WERI-Rb-1 (cell line): ENCODE measurements at places on chromosomes 1 and 21.

DNA sequence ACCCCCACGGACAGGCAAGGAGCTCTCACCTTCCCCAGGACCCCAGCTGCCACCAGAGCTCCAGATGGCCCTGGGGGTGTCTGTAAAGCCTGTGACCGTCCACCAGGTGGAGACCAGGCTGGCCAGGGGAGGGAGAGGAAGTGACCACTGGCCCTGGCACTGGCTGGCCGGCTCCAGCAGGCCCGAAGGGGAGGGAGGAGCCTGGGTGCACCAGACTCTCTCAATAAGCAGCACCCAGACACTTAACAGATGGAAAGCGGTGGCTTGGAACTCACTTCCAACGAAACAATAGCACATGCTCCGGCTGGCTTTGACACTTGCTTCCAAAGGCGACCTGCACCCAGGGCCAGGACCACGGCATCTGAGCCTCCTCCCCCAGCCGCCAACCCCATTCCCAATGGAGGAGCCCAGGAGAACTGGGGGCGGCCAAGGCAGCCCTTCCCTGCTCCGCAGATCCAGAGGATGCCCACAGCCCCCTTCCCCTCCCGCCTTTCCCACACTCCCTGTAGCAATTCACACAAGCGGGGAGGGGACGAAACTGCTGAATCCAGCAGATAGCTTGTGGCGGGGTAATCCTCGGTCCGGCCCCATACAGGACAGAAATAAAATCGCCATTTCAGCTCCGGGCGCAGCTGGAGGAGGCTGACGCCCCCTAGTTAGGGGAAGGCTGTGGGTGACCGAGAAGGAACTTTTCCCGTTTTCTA, 742 bp upstream of the PDE9A start:
- peak; percentile 98 for DNase-seq

DNA sequence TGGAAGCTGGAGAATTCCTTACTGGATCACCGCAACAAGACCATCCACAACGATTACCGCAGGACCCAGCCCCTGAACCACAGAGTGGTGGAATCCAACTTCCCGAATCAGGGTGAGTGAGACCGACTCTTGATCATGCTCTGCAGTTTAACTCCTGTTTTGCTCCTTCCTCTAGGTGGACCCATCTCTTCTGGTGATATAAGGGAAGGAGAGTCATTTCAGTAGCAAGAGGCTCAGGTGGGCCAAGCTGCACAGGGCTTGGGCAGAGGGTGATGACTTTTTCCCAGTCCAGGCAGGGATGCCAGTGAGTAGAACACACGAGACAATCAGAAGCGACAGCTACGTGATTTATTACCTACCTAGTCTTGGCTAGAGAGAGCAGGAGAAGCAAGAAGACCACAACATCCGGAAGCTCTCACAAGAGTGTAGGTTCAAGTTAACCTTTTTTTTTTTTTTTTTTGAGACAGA, 25.2 kb downstream of the CA6 start:
- no peak for DNase-seq

- DNase-seq: no peak
Measured at GRCh38 chr1:116224111-116224510, 112.9 kb downstream of the MAB21L3 start.

DNA sequence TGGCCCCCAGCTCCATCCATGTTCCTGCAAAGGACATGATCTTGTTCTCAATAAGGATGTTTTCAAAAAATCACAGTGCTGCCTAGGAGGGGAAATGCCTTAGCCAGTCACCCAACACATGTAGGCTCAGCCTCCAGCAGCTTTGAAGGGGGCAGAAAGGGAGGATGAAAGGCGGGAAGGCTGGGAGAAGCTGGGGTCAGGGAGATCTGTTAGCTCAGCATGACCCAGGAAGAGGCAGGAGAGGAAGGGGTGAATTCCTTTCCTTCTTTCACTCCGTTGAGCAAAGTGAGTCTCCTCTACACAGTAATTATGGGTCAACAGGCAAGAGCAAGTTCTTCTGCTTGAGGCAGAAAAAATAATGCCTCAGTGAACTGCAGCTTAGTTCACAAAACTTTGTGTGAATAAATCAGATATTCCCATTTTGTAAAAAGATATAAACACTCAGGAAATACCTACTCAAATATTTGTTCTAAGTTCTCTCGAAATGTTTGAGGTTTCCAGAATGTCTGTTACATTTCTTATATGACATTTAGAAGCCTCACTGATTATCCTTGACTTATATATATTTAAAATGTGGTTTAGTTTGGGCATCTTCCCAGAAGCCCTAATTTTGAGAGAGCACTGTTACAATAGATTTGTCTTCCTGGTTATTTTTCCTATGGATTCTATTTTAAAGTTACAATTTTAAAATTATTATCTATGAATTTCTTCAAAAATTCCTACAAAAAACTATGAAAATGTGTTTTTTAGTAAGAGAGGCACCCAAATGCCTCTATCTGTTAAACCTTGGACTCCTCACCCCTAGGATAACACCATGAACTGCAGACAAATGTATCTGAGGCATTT, 116.8 kb downstream of the KCNJ6 start:
- no peak for DNase-seq

GRCh38 chr1:151156515-151156819, at the start of gene TNFAIP8L2:
Gene TNFAIP8L2 (plus strand): TSS chr1:151156649. CDS start chr1:151158698, 2,049 bp downstream.
- DNase-seq: peak; percentile 71

- DNase-seq: no peak
Measured at GRCh38 chr21:29185172-29185571, 54.7 kb downstream of the MAP3K7CL start.

GRCh38 chr1:187336441-187337168, 507.9 kb downstream of the PLA2G4A start:
- no peak for DNase-seq

DNA sequence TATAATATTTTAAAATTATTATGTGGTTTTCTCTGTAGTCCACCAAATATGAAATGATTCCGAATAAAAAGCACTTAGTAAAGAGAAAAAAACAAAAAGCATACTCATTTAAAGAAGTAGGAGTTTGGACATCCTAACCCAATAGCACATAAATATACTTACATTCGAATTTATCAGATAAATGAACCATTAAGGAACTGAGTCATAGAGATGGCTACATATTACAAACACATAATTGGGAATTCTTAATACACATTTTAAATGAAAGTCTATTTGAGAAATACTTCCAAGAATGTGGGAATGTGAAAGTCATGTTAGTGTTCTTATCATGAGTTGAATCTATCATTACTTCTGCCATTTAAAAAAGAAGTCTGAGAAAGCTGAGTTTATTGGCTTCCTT, 75.0 kb downstream of the USP24 start:
- no peak for DNase-seq

- no peak for DNase-seq
Measured at GRCh38 chr1:119762409-119762808, 6.3 kb downstream of the HMGCS2 start.

- peak; percentile 76 for DNase-seq
Measured at GRCh38 chr1:41313661-41314131, 47.5 kb upstream of the FOXO6 start.

GRCh38 chr1:42172381-42173133, 8.0 kb upstream of the GUCA2A start:
- DNase-seq: no peak

DNA sequence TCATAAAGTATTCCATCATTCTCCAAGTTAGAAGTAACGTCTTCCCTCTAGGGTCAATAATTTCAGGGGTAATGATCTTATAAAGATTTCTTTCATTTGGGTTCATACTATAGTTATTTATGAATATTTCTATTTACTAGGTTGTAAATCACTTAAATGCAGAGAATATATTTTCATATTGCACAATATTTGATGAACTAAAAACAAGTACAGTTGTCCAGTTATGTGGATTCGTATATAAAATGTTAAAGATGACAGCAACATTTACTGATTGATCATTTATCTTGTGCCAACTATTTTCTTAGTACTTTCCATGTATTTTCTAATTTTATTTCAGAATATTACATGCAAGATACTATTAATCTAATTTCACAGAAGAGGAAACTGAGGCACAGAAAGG, 220.3 kb upstream of the TNR start:
- no peak for DNase-seq

DNA sequence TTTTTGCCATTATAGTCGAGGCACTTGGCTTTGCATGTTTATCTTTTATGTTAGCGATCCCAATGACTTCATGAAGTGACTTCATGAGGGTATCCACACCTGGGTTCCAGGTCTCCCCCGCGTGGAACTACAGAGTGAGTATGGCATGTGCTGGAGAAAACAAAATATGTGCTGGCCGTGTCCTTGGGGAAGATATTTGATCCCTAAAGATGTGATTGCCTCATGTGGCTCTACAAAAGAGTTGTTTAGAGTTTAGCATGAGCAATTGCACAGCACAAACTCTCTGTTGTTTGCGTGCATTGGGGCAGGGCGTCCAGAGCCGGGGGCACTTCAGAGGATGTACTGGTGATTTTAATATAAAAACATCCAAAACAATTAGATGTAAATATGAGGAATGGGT, 4.8 kb downstream of the IL10RB start:
- no peak for DNase-seq

DNA sequence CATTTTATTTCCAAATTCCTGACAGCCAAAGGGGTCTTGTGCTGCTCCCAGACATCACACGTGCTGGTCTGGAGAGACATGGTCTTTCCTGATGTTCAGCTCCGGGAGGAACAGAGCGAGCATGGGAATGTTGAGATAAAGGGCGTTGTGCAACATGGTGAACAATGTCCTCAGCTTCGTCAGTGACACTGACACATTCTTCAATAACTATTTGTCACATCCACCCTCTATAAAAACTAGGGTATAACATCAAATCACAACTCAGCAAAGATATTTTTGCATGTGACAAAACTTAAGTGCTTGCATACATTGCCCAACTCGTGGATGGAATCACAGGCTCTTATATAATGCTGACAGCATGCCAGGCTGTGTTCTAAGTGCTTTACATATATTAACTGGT, 42.4 kb upstream of the GRHL3 start:
- DNase-seq: no peak

GRCh38 chr1:93636712-93637111, 44.9 kb downstream of the BCAR3 start:
- DNase-seq: no peak

DNA sequence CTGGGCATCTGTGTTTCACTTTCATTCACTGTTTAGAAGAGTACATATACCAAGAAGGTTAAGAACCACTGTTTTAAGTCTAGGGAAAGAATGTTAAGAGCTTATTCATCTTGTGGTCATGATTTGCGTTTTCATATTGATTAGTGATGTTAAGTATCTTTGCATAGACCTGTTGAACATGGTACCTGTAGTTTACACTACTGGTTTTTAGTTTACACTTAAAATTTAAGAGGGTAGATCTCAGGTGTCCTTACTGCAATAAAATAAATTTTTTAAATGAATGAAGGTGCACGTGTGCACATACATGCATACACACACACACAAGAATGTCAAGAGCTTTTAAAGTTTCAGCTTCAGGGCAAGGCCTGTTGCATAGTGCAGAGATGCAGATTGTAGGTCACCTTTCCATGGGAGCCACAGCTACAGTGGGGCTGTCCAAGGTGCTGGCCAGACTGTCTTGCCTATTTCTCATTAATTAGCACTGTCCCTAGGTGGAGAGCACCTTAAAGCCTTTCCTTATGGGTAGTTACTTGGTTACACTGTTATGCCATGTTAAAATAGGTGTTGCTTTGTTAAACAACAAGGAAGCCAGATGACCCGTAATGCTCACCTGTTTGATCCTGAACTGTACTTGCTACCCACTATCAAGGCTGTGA, 543.0 kb upstream of the DAB1 start:
- no peak for DNase-seq

DNA sequence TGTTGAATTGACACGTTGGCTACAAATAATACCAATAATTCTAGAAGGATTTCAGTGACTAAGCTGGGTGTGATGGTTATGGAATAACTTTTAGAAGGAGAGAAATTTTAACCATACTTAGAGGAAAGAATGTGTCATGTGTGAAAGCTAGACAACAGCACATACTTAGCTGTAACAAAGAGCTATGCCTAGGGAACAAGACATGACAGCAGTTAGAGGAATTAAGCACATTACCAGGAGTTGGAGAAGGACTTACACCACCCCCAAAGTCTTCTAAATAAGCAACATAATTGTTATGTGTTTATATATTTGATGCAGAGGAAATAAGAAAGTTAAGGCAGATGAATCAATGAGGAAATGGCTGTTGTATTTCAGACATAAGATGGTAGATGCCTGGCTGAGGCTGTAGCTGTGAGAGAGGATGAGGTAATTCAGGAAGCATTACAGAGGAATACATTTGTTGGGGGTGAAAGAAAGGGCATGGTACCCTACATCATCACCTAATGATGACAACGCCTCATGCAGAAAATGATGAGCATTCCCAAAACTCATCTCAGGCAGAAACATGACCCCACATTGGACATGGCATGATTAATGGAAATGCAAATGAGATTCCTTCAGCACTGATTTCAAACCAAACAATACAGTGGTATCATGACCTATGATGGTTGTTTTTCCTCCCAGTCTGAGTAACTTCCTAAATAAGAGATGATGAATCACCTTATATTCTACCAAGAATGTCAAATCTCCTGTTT, 211.5 kb downstream of the LHX8 start:
- no peak for DNase-seq

DNA sequence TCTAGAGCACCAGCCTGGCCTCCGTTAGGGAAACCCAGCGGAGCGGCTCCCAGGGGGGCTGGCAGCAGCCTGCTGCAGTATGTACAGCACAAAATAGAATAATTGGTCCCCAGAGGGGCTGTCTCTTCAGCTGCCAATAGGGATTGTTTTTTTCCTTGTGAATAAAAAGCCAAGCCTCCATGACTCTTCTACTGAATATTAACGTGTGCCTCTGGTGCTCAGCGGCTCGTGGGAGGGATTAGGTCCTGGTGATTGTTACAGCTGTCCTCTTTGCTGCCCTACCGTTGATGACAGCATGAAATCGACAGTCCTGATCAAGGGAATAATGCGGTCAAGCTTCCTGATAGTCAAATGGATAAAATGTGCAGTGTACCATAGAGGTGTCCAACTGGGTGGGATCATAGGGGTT, 190.7 kb upstream of the RUNX1 start:
- DNase-seq: no peak

DNA sequence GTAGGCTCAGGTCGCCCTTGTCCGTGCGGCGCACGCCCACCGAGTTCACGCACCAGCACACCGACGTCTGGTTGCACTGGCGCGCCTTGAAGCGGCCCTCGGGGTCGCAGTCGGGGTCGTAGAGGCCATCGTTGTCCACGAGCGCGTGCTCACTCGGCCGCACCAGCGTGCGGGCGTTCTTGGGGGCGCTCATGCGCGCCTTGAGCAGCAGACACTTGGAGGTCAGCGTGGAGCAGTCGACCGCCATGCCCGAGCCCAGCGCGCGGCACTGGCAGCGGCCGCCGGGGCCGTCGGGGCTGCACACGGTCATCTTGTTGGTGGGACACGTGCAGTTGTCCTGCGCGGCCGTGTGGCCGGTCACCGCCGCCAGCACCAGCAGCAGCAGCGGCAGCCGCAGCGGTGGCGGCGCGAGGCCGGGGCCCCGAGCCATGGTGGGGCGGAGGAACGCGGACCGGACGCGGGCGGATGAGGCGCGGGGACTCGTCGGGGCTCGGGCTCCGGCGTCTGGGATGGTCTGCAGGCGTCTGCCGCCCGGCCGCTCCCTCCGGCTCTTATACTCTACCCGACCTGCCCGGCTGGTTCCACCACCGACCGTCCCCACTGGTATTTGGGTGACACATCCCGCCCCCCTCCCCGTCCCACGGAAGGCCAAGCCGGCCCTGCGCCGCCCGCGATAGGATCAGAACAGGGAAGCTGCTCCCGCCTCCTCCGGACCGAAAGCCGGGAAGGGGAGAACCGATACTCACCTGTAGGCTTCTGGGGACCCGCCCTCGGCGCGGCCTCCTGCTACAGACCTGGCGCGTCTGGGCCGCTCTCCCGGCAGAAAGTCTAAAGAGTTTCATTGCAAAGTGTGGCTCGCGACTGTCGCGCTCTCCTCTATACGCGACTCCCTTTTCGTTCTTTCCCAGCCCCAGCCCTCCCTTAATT, at the start of gene TACSTD2:
TACSTD2 (minus strand) TSS at position 526 of the 927 bp plus-strand sequence; CDS start at position 430, 96 bp downstream.
- no peak for DNase-seq
